ENCODE measurements at places on chromosomes 3 and 15.

- DNase-seq = no peak
Observed at GRCh38 chr3:143668924-143669790, 179.1 kb downstream of the SLC9A9 start.

DNA sequence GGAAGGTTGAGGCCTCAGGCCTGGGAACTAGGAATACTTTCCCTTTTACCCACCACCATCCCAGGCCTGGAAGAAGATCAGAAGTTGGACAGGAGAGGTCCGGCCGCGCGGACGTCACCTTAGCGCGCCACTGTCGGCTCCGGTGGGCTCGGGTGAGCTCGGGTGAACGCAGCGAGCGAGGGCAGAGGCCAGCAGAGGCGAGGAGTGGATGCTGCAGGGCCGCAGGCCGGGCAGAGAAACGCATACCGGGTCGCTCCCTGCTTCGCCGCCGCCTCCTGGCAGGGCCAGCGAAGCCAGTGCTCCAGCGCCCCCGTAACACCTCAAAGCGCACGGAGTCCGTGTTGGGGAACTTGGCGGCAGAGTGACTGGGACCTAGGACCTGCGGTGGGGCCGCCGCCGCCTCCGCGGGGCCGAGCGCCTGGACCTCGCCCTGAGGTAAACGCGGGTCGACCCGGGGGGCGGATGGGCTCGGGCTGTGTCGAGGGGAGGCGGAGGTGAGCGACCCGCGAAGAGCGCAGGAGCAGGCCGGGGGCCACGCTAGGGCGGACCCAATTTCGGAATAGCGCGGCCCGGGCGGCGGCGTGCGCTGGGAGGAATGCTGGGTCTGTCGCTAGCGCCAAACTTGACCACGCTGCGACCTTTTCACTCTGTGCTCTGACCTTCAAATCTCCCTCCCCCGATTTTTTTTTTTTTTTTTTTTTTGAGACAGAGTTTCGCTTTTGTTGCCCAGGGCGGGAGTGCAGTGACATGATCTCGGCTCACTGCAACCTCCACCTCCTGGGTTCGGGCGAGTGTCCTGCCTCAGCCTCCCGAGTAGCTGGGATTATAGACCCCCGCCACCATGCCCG is 1.6 kb downstream of the CYP11A1 start:
- DNase-seq = no peak

DNA sequence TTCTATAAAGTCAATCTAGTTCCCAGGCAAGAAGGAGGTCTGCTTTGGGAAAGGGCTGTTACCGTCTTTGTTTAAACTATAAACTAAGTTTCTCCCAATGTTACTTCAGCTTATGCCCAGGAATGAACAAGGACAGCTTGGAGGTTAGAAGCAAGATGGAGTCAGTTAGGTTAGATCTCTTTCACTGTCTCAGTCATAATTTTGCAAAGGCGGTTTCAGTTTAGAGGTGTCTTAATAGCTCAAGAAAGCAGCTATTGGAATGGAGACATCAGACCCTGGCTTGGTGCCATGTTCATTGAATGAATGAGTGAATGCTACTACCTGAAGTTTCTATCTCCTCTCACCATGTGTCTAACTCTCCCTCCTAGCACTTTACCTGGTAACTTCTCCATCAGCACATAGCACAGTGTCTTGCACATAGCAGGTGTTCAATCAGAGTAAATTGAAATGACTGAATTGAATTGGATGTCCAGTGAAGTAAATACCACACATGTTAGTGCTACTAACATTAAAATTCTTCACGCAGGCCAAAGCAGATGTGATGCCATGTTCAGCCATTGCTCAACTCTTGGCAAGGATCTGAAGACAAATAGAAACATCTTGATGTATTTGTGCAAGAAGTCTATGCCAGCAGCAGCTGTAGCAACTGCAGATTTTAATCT is 28.2 kb downstream of the CLEC3B start:
- DNase-seq = no peak

GRCh38 chr3:78976200-78976599 is 791.6 kb downstream of the ROBO1 start:
- DNase-seq = no peak

- no peak for DNase-seq
Observed at GRCh38 chr15:83205725-83206324, 1.8 kb downstream of the HDGFL3 start.

GRCh38 chr15:67833710-67834511 is 5.9 kb downstream of the RNU6-1 start:
- peak; percentile 32 for DNase-seq

GRCh38 chr3:100210772-100211135 is 50.0 kb upstream of the TBC1D23 start:
- no peak for DNase-seq

DNA sequence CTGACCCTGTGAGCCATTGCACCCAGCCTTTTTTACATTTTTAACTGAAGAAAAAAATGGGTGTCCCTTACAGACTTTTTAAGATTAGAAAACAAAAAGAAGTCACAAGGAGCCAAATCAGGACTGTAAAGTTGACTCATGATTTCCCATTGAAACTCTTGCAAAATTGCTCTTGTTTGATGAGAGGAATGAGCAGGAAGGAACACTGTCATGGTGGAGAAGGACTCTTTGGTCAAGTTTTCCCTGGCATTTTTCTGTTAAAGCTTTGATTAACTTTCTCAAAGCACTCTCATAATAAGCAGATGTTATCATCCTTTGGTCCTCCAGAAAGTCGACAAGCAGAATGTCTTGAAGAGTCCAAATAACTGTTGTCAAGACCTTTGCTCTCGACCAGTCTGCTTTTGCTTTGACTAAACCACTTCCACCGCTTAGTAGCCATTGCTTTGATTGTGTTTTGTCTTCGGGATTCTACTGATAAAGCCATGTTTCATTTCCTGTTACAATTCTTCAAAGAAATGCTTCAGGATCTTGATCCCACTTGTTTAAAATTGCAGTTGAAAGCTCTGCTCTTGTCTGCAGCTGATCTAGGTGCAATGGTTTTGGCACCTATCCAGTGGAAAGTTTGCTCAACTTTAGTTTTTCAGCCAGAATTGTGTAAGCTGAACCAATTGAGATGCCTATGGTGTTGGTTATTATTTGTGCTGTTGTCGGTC is 369.4 kb downstream of the MAGI1 start:
- DNase-seq = no peak

- DNase-seq = no peak
Observed at GRCh38 chr15:88513195-88513594, 33.3 kb downstream of the DET1 start.

- DNase-seq = no peak
Observed at GRCh38 chr15:44471885-44472455, 44.5 kb downstream of the CTDSPL2 start.

DNA sequence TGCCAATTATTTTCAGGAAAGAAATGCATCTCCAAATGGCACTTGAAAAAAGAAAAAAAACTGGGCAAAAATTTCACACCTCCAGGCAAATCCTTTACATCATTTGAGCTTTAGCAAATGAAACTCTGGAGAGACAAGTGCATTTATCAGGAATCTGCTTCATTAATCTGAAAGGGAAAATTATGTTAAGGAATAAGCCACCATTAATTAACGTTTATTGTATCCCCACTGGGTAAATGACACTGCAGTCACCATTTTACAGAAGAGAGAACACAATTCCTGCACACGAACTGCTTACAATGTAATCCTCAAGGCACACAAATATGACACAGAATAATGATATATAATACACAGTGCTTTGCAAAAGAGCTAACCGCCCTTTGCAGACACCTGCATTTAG is 217.3 kb downstream of the OSBPL10 start:
- no peak for DNase-seq

- DNase-seq = no peak
Observed at GRCh38 chr15:74339371-74339770, 28.1 kb downstream of the CYP11A1 start.

DNA sequence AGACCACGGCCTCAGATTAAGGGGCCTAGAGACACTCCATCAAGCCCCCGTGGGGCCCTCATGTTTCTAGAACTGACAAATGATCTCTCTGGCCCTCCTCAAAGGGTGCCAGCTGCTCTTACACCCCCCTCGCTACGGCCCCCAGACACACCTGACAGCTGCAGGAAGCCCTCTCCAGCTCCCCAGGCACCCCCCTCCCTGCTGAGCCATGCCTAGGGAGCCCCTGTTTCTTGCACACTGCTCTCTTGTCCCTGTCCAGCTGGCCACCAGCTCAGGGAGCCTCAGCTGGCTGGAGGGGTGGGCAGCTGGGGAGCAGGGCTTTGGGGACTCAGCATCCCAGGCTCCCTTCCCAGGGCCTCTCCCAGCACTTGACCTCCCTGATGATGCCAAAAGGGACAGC is 14.8 kb downstream of the TNK2 start:
- no peak for DNase-seq

DNA sequence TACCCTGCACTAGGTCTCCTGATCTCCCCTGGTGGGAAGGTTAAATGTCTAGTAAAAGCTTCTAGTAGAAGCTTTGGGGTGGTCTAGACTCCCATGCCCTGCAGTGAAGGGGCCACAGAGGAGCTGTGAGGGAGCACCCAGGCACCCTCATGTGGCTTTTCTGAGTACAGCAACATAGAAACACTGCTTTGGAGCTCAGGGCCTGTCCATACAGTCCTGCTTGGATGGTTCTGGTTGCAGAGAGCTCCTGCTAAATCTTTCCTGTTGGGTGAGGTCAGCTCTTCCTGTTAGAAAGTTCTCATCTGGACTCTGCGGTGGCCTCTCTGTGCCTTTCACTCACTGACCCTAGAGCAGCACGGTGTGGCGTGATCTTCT is 47.8 kb downstream of the GPD1L start:
- DNase-seq = no peak

GRCh38 chr15:44308889-44309288 is 20.4 kb downstream of the GOLM2 start:
- DNase-seq = no peak

DNA sequence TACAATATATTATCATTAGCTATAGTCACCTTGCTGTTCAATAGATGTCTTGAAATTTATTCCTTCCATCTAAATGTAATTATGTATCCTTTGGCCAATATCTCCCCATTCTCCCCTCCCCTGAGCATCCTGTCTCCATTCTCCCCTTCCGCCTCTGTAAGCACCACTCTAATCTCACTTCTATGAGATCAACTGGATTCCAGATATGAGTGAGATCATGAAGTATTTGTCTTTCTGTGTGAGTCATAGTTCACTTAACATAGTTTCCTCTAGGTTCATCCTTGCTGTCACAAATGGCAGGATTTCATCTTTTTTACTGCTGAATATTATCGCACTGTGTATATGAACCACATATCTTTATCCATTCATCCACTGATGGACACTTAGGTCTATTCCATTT is 148.8 kb upstream of the NDN start:
- DNase-seq = no peak

- DNase-seq = no peak
Observed at GRCh38 chr3:134407239-134407625, 33.0 kb upstream of the AMOTL2 start.

DNA sequence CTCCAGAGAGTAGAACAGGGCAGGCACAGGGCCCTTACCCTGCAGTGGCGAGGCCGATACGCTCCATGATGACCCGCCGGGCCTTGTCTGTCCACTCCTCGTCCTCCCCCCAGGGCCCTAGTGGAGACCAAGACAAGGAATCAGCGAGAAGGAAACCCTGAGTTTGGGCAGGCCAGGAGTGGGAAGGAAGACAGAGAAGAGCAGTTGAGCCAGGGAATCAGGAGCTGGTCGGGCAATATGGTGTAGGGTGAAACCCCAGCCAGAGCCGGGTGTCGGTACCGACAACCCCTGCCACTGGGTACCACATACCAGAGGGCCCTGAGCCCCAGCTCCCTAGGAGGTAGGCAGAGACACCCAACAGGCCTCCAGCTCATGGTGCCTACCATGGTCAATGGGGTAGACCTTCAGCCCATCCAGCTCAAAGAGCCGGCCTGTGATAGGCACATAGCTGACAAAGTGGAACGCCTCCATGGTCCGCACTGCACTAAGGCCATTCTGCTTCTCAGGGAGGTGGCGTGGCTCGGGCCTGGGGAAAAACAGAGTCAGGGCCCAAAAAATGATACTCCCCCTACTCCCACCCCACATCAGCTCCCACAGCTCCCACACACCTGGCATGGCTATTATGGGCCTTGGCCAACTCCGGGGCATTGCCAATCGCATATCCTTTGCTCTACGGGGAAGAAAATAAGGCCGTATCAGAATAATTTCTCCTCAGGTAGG is 38.0 kb downstream of the SEMA3G start:
- DNase-seq = no peak

DNA sequence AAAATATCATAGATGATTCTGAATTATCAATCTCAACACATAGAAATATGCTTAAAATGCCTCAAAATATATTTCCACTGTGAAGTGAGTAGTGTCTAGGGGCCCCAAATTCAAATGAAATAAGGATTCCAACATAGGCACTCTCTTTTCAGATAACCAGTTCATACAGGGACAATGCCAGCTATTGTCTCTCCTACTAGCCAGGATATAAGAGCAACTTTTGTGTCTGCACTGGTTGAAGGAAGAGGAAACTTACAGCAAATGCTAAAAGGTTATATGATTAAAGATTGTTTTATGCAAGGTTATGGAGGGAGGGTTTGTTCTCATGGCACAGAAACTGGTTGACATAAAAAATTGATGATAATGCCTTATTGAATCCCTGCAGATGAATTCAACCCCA is 579.4 kb upstream of the ALCAM start:
- no peak for DNase-seq

GRCh38 chr3:70360979-70361760 is 48.7 kb upstream of the MDFIC2 start:
- DNase-seq = no peak

- DNase-seq = no peak
Observed at GRCh38 chr15:79973456-79974195, 2.6 kb upstream of the BCL2A1 start.

DNA sequence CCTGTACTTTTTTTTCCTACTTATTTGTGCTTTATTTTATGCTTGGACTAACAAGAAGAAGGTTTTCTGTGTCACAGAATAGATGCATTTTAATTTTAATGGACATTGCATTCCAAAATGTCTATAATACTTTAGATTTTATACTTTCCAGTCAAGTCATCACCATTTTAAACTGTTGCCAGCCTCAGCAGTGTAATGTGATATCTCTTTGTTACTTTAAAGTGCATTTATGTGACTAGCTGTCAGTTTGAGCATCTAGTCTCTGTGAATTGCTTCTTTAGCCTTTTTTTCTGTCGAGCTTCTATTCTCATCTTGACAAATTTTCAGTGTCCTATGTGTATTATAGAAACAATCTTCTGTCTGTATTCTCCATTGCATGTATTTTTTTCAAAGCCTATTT is 511.4 kb upstream of the CBLB start:
- no peak for DNase-seq

- DNase-seq = no peak
Observed at GRCh38 chr3:170458285-170458684, 39.6 kb downstream of the CLDN11 start.

- no peak for DNase-seq
Observed at GRCh38 chr3:101638261-101638745, 38.6 kb downstream of the ZBTB11 start.

GRCh38 chr15:41462084-41462795 is 31.4 kb upstream of the ITPKA start:
- DNase-seq = no peak

GRCh38 chr3:14921811-14922705 is 25.3 kb upstream of the NR2C2 start:
- DNase-seq = no peak

GRCh38 chr15:82539691-82540054 is 584 bp downstream of the RPS17 start:
- DNase-seq = no peak

GRCh38 chr15:89299896-89300295 is 34.7 kb downstream of the POLG start:
- DNase-seq = no peak

- no peak for DNase-seq
Observed at GRCh38 chr3:72397586-72397985, 450.7 kb downstream of the SHQ1 start.

Data from stimulated activated CD4-positive, alpha-beta T cell treated with anti-CD3 and anti-CD28 coated beads, Interleukin-4, amount 100 ng/mL, for 1 hour (primary cell).